T-helper 2 cell (primary cell): ENCODE measurements at places on chromosomes 11 and 22.

DNA sequence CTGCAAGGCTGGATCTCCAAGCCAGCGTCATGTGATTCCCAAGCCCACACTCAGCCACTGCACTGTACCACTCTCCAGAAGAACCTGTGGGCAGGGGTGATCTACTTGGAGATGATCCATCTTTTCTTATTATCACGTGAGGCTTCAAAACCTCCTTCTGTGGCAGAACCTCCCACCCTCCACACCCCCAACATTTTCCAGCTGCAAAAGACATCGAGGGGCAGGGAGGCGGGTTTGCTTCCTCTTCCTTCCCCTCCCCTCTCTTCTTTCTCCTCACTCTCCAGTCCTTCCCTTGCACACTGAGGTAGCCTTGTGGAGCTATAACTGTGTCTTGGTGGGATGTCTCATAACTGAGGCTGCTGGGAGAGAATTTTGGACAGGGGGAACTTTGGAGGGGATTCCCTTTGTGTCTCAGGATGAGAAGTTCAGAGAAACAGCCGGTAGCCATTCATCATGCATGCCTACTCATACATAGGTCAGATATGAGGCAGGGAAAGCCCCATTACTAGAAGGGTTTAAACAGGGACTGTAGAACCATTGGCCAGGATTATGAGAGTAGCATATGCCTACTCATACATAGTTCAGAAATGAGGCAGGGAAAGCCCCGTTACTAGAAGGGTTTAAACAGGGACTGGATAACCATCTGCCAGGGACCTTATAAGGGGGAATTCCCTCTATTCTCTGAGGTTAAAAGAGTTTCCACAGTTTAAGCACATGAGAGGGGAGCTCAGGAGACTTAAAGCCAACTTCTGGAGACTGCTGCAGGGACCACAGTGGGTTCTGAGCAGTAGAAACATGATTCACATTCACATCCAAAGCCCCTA lies 420.7 kb upstream of the CADM1 start:
- no peak for DNase-seq

DNA sequence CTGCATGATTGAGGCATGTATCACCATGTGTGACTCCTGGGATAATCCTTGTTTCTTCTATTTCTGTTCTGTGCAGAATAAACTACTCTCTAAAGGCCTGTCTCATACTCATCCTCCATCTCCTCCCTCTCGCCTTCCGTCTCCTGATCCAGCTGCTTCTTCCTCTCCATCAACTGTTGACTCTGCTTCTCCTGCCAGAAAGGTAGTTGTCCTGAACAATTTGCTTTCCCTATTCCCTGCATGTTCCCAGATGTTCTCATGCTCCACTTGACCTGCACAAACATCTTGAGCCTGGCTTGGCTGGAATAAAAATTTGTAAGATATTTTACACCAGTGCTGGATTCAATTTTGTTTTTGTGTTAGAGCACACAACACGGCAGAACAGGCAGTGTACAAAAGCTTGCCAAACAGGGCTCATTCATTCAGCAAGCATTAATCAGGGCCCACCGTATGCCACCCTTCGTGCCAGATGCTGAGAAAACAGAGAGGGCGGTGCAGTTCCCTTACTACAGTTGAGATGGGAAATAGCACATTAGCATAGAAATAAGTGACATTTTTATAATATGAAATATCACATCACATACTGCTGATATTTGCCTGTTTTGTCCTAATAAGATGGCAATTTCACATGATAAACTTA lies 133.3 kb upstream of the PARVA start:
- DNase-seq: no peak

GRCh38 chr11:77069336-77069968 lies 2.7 kb downstream of the CAPN5 start:
- no peak for DNase-seq

GRCh38 chr22:22322792-22323191 lies 78.2 kb downstream of the VPREB1 start:
- no peak for DNase-seq

DNA sequence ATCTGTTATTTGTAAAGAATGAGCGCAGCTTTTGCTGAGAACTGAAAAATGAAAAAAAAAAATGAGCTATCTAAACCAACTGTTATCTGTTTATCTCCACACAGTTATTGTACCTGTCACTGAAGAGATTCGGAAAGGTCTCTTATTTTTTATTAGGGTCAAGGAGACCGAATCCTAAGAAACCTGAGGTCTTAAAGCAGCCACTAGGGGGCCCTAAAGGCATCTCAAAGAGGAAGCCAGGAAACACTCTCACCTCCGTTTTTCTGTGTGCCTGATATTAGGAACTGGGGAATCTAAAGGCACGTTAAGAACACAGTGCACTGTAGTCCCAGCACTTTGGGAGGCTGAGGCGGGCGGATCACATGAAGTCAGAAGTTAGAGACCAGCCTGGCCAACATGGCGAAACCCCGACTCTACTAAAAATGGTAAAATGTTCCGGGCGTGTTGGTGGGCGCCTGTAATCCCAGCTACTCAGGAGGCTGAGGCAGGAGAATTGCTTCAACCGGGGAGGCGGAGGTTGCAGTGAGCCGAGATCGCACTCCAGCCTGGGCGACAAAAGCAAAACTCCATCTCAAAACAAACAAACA lies 3.5 kb upstream of the LARGE1 start:
- peak; percentile 49 for DNase-seq

DNA sequence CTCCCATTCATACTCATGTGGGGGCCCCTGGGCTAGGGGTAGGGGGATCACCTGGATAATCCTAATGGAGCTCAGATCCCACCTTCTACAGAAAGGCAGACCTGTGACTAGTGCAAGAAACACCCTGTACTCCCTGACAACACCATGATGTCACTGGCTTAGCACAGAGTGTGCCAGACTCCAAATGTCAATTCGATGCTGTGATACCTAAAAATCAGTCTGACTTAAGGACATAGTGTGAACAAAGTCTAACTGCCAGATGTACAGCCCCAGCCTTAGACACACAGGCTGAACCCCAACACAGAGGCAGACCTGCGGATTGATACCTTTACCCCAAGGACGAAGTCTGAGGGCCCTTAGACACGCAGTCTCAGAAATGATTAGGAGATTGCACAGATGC lies 8.5 kb downstream of the ABCC8 start:
- DNase-seq: no peak

- DNase-seq: no peak
These were observed 12.1 kb downstream of the C11orf86 start for GRCh38 chr11:66987158-66987620.

- no peak for DNase-seq
These were observed 25.0 kb upstream of the MGAT3 start for GRCh38 chr22:39431821-39432251.

- no peak for DNase-seq
These were observed 14.0 kb upstream of the GDPD5 start for GRCh38 chr11:75539459-75540334.

GRCh38 chr11:114251815-114252337 lies 44.3 kb upstream of the NNMT start:
- no peak for DNase-seq

DNA sequence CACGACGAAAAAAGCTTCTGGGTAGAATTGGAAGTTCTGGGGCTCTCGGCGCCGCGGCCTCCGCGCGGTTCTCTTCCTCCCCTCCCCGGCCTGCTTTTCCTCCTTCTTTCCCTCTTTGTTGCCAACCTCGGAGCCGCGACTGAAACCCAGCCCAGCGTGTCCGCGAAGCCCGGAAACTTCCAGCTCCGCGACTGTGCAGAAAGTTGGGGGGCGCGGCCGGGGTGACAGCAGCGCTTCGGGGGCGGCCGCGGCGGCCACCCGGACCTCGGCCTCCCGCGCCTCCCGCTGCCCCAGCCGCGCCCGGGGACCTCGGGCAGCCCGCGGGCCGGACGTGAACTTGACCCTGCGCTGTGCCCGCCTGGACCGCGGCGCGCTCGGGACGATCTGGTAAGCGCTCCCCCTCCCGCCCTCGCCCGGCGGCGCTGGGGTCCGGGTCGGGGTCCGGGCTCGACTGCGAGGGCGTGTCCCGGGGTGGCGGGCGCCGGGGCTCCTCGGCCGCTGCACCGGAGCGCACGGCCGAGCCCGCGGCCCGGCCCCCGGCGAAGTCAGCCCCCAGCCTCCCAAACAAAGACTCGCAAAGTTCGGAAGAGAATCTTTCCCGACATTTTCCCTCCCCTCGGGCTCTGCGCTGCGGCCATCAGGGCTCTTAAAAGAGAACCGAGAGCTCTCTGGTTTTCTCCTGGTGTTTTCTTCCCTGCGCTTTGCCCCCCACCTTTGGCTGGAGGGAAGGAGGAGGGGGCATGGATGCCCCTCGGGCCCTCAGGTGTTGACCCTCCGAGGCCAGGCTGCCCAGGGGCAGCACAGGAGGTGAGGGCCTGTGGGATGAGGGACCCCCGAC lies 67.9 kb upstream of the WNT7B start:
- DNase-seq: no peak

DNA sequence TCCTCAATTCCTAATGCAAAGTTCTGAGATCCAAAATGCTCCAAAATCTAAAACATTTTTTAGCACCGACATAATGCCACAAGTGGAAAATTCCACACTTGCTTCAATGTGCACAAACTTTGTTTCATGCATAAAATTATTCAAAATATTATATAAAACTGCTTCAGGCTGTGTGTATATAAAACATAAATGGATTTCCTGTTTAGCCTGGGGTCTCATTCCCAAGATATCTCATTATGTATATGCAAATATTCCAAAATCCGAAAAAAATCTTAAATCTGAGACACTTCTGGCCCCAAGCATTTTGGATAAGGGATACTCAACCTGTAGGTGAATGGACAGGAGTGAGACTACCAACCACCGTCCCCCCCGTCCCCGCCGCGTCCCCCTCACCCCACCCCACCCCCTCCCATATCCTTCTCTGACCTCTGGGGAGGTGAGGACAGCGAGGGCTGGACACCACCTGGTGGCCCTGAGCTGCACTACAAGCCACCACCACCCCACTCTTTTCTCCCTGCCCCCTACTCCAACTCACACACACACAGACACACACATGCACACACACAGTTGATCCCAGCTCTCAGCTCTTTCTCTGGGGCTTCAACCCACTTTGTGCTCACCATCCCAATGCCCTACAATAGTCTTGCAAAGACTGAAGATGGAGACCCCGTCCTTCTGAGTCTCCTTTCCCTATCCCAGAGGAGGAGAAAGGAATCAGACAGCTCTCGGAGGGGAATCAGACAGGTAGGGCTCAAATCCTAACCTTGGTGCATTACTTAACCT lies 101.0 kb downstream of the PDE2A start:
- peak; percentile 12 for DNase-seq

GRCh38 chr22:48167238-48167637 lies 1404.8 kb downstream of the TBC1D22A start:
- DNase-seq: no peak

DNA sequence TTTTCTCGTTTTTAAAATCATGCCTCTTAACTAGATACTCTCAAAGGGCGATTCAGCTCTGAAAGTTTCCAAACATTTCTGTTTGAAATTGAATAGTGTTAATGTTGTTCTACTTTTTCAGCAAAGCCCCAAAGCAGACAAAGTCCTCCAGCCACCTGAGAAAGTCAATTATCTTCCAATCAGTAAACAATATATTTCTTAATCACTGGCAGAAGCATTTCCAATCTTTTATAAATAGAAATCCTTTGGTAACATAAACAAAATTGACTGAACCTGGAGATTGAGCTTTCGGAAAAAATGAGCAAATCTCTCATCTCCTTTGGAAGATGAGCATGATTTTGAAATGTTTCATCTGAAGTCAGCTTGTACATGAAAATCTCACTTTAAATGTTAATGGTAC lies 84.4 kb upstream of the FIBIN start:
- no peak for DNase-seq

GRCh38 chr11:28833169-28833568 lies 725.0 kb downstream of the METTL15 start:
- DNase-seq: no peak

- no peak for DNase-seq
These were observed 45.9 kb downstream of the TBX1 start for GRCh38 chr22:19806213-19807160.

DNA sequence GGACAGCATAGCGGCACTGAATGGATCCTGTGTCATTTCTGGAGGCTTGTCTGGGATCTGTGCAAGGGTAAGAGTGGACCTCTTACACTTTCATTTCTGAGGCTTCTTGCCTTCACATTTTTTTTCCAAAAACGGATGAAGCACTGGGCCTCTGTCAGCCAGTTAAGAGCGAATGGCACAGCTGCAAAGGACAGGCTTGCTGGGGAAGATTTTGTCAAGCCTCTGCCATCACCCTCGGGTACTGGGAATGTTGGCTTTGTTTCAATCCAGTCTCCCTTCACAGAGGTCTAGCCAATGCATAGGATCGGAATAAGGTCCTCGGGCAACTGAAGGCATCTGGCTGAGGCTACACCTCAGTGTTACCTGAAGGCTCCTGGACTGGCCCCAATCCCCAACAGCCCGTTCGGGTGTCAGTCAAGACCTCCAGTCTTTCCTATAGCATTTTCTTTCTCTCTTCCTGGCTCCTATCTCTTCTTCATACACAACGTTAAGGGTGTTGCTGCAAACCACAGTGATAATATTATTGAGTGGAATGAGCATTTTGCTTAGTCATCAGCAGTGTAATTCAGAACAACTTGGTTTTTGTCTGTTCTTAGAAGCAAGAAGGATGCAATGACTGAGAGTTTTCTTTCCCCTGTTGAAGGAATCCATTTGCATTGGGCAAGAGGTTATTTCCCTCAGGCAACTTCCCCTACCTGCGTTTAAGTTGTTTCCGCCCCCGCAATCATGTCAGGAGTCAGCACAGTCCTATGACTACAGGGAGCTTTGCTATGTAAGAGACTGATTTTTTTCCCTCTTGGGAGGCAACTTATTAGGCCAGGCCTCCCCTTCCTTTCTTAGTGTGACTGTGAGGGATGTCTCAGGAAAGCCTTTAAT lies 22.8 kb downstream of the NPAT start:
- no peak for DNase-seq

GRCh38 chr11:110955776-110956175 lies 243.5 kb upstream of the ARHGAP20 start:
- DNase-seq: no peak

DNA sequence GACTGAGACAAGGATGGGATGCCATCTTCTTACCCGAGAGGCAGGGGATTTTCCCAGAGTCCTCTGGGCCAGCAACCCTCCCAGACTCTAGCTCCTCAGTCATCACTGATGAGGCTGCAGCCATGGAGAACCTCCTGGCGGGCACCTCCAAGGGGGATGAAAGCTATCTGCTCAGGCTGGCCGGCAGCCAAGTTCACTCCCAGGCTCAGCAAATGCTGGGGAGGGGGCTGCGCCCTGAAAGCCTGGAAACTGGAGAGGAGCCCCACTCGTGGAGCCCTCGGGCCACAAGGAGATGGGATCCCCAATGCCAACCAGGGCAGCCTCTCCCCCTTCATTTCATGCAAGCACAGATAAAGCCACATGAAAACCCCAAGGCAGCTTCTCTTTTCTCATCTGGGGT lies 75.0 kb downstream of the CACNA1I start:
- DNase-seq: no peak

GRCh38 chr11:112318661-112319060 lies 58.0 kb upstream of the PLET1 start:
- no peak for DNase-seq

- DNase-seq: no peak
These were observed 32.1 kb downstream of the PPIL2 start for GRCh38 chr22:21697880-21698279.

GRCh38 chr11:69657911-69658625 lies 17.1 kb downstream of the LTO1 start:
- no peak for DNase-seq
